Tibial artery (tissue), 4 donors: ENCODE measurements at places on chromosomes 3 and 15.

DNA sequence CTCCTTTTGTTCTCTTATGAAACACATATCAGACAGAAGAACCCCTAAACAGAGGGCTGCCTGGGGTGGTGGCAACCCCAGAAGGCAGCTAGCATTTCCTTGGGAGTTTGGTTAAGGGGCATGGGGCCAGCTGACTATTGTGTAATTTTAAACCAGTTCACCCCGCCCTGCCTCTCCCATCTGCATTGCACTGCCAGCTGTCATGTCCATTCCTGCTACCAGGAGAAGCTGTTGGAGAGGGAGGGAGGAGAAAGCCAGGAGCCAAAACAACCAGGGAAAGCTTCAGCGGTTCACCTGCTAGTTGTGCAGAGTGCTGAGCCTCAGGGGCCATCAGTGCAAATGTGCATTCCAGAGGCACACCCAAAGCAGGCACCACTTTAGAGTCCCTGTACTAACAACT, 47.6 kb upstream of the ATP1B3 start:
- DNase-seq: peak; percentile 30

- DNase-seq: no peak
These were observed 16.2 kb downstream of the MBNL1 start for GRCh38 chr3:152284906-152285305.

DNA sequence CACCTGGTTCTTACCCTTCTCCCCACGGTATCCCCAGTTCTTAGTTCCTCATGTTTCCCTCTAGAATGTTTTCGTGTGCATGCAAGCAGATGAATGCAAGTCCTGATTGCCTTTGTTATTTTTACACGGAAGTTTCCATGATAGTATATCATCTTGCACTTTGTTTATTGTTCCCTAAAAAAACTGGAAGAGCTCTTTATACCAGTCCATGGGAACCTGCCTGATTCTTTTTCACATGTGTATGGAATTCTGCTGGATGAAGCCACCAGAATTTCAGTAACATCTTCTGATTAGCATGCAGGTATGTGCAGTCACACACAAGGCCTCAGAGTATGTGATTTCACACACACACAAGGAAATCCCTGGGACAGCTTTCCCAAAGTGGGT, 16.0 kb upstream of the LRRK1 start:
- DNase-seq: no peak

GRCh38 chr15:60840306-60840702, 361.4 kb upstream of the ICE2 start:
- DNase-seq: no peak

DNA sequence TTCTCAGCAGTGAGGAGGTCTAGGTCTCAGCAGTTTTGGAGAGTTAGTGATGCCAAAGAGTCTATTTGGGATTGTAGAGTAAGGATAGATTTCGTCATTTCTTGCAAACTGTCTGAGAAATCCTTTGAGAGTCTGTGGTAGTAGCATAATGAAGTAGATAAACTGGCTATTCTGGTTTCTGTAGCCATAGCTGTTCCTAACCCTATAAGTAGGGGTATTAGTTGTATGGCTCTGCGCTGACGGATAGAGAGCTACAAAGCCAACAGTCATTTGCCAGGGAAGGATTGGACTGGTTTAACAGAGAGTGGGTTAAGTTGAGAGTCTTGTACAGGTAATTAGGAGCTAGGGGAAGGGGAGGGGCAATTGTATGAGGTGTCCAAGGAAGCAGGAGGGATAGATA, 50.6 kb downstream of the KLHDC8B start:
- DNase-seq: no peak

DNA sequence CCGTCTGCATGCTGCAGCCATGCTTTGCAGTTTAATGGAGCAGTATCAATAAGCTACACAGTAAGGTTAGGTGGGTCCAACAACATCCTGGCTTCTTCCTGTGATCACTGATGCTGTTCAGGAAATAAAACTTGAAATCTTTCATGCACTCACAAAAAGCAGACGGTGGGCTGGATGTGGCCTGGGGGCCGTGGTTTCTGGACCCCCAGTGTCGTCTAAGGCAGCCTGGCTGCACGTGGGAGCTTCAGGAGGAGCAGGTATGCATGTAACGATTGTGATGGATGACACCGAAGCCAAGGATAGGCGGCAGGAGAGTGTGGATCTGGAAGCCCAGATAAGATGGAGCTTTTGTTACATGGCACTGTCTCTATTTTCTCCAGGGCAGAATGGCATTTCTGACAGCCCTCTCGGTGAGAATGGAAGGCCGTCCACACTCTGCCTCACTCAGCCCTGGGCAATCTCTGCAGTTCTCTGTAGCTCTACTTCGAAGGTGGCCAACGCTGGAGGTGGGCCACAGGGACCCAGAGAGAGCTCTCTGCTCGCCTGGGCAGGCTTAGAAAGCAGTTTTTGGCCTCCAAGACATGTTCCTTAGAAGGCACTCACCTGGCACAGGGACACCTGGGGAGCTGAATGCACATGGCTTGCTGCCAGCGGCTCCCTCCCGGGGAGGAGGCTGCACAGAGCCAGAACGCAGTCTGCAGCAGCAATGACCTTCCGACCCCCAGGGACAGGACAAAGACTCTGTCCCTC, 46.4 kb upstream of the IQSEC1 start:
- no peak for DNase-seq

GRCh38 chr15:26126070-26126469, 262.9 kb upstream of the ATP10A start:
- no peak for DNase-seq

DNA sequence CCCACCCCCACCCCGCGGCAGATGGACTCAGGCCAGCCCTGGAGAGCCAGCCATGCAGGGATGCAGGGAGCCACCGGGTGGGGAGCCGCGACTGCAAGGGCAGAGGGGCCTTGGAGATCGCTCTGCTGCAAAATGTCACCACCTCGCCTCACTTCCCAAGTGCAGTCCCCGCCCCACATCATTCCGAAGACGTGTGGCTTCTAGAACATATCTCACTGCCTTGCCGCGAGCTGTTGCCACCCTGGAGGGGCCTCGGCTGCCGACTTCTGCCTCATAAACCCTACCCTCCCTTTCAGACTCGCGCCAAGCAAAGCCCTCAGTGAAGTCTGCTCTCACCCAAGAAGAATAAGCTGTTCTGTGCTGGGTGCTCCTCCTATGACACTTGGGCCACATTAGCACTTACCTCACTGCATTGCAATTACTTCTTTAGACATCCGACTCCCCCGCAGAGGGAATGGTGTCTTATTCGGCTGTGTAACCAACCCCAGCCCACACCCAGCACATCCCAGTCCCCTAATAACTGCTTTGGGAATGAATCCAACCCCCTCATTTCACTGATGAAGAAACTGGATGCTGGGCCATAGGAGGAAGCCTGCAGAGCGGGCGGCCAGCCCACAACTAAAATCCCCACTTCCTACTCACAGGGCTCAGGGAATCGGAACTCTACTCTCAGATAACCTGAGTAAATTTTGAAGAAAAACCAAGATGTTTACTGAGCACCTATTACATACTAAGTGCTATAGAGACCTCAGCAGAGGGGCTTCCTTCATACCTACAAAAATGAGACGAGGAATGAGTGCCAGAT, 8.6 kb downstream of the TLE3 start:
- peak; percentile 43 for DNase-seq

- DNase-seq: peak; percentile 56
These were observed 275.6 kb downstream of the ZNF621 start for GRCh38 chr3:40800343-40800742.

GRCh38 chr3:148528024-148528423, 169.7 kb upstream of the AGTR1 start:
- no peak for DNase-seq

DNA sequence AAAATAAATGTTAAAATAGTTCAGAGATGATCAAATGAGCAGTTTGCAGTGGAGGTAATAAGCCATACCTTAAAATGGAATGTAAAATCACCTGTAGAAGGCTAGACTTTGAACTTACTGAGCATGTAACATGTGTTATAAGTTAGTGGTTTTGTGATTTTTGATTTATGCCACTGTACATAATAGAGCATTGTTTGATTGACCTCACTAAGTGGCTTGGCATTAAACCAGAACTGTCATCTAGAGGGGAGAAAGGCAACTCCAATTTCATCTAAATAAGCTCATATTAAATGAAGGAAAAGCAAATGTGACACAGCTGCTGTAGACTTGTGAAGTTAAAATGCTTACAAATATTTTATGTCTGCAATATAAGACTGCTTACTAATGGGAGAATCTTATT, 387.9 kb downstream of the ZIC1 start:
- DNase-seq: no peak

GRCh38 chr15:90266061-90266431, 574 bp downstream of the NGRN start:
- DNase-seq: no peak

DNA sequence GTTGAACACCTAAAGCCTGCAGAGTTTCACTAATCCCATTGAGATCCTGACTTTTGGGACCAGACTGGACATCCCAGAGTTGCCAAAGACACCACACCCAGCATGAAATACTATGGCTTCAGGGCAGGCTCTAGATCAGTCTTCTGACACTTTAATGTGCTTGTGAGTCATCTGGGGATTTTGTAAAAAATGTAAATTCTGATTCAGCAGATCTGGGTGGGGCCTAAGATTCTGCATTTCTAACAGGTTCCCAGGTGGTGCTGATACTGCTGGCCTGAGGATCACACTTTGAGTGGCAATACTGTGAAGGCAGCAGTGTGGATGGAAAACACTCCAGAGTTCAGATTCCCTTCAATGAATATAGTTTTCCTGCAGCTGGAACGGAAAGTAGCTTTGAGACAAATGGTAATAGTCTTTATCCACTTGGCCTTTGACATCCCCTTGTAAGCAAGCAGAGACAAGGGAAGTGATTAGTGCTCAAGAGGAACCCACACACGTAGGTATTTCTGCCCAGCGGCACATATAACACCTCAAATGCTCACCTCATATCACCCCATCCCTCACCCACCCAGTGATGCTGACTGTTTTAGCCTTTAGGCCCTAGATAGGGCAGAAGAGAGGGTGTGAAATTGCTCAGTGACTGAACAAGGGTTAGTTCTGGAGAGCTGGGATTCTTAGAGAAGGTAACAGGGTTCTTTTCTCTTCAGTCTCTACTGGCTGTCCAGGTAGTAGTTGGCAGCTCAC, 51.5 kb upstream of the GSK3B start:
- DNase-seq: no peak

- no peak for DNase-seq
These were observed 89.0 kb downstream of the C3orf85 start for GRCh38 chr3:109225516-109225915.

DNA sequence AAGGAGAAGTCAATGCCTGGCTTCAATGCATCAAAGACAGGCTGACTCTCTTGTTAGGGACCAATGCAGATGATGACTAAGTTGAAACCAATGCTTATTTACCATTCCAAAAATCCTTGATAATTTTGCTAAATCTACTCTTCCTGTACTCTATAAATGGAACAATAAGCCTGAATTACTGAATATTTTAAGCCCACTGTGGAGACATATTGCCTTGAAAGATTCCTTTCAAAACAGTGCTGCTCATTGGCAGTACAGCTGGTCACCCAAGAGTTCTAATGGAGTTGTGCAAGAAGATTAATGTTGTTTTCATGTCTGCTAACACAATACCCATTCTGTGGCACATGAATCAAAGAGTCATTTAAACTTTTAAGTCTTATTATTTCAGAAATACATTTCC, 181.0 kb upstream of the CBLB start:
- DNase-seq: no peak

DNA sequence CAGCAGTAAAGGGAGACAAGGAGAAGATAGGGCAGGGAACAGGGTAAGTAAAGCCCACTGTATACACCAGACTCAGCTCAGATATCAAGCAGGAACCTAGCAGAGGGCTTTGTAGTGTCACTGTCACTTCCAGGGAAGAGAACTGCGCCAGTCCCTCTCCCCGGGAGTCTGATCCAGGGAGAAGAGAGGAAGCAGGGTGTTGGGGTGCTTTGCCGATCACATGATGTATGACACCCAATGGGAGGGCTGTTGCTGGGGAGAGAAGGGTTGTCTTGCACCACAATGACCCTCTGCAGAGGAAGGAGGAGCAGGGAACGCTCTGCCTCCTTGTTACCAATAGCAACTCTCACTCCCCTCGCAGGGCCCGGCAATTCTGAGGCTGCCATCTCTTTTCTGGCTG, 147.2 kb upstream of the SLC2A2 start:
- DNase-seq: peak; percentile 36

DNA sequence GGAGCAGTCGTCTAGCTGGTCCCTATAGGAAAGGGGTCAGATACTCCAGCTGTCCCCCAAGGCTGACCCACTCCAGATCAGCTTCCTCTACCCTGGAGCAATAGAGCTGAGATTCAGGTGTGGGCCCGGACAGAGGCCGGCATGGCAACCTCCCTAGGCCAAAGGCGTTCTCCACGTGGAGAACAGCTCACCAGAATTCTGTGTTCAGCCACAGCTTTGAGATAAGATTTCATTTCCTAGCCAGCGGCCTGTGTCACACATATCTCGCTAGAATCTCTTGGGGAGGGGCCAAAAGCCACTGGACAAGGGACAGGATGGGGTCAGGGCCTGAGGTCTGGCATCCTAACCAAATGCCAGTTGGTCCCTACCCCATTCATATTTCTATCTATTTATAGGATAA, 20.1 kb downstream of the SRGAP3 start:
- no peak for DNase-seq

- DNase-seq: no peak
These were observed 1062.4 kb downstream of the FHIT start for GRCh38 chr3:60188803-60189202.
